Amniotic stem cell (primary cell): ENCODE measurements at places on chromosomes 16 and 17.

- DNase-seq: no peak
Measured at GRCh38 chr16:14502256-14502875, 127.7 kb downstream of the PARN start.

DNA sequence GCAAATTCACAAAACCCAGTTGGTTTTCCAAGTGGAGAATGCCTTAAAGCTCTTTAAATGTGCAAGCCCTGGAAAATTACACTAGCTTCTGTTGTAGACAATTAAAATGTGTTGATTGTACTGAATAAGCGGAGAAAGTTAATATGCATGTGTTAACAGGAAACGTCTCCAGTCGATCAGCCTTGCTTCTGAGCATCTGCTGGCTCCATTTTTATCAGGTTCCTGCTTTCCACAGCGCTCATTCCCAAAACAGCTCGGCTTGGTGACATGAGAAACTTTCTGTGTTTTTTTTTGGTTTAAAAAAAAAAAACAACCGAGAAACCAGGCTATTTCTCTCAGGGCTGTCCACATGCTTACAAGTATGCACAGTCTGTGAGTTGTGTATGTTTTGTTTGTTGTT lies 60.7 kb downstream of the VPS35L start:
- DNase-seq: no peak

GRCh38 chr17:74424117-74424516 lies 7.8 kb upstream of the GPRC5C start:
- no peak for DNase-seq

- DNase-seq: no peak
Measured at GRCh38 chr16:78792952-78793351, 693.5 kb downstream of the WWOX start.

GRCh38 chr17:50079334-50080095 lies 15.6 kb upstream of the PDK2 start:
- no peak for DNase-seq

- DNase-seq: peak; percentile 23
Measured at GRCh38 chr17:12180644-12181261, 160.1 kb downstream of the MAP2K4 start.

- no peak for DNase-seq
Measured at GRCh38 chr16:1053121-1053521, 19.4 kb upstream of the SSTR5 start.

- DNase-seq: no peak
Measured at GRCh38 chr17:42378959-42379594, 9.2 kb downstream of the STAT3 start.

- no peak for DNase-seq
Measured at GRCh38 chr16:1579214-1579613, 32.7 kb downstream of the IFT140 start.

DNA sequence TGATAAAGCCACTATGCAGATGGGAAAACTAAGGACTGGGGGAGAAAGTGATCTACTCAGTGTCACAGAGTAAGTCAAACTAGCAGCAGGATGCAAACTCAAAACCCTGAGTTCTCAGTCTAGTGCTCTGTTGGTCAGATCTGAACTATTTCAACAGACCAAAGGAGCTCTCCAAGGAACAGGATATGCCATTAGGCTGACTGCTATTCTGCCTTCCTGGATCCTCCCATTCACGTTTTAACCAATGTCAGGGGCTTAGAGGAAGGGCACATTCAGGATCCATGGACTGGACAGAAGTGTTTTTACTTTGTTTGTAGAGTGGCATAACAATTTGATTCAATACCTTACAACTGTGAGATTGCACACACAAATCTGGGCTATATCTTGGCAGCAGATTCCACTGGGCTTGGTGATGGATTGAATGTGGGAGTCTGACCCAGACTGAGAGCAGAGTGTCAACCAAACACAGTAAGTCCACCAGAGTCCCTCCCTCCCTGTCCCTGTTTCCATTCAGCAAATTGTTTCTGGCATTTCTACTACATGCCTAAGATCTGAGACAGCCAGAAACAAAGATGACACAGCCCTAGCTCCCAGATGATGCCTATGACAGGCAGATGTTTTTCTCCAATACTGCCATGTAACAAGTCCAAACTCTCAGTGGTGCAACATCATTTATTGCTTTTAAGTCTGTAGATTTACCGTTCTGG lies 337.8 kb upstream of the CDH5 start:
- DNase-seq: peak; percentile 41

GRCh38 chr17:7080456-7081041 lies 498 bp upstream of the CLEC10A start:
- no peak for DNase-seq

- DNase-seq: peak; percentile 84
Measured at GRCh38 chr16:16025214-16025968, 76.0 kb downstream of the ABCC1 start.

- DNase-seq: peak; percentile 58
Measured at GRCh38 chr17:8991514-8992285, 26.2 kb upstream of the PIK3R5 start.

DNA sequence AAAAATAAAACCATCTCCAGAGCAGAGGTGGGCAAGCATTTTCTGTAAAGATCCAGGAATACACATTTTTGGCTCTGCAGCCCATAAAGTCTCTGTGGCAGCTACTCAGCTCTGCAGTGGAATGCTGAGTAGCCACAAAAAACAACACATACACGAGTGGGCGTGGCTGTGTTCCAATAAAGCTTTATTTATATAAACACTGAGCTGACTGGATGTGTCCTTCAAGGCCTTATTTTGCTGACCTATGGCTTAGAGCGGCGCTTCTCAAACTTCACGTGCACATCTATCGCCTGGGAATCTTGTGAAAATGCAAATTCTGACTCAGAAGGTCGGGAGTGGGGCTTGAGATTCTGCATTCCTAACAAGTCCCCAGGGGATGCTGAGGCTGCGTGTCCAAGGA lies 39.7 kb downstream of the XYLT1 start:
- DNase-seq: no peak
